ENCODE measurements at places on chromosomes 1 and 21.

DNA sequence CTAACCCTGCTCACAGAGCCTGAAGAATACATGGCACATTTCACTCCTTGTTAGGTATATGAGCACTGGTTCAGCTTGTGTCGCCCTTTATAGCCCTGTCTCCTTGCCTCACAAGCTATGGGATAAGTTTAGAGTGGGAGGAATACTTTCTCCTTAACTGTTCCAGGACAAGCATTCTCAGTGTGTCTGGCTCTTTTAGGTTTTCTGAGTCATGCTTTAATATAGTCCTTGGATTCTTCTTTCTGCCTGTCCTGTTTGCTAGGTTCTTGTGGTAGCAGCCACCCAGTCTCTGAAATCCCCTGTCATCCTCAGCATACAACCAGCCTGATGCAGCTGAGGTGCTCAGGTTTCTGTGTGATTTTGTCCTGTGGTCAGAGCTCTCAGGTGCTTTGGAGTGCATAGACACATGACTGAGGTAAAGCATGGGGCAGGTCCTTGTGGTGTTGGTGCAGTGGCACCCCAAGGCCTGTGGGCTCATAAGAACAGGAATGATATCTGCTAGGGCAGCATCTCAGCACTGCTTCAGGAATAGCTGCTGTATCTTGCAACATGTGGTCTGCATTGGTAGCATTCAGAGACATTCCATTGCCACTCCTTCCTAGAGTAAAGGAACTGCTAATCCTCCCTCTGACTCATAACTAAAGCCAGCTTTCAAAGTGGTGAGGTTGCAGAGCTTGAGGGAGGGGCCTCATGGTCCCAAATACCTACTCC is 14.2 kb upstream of the CASQ2 start:
- peak; percentile 26 for DNase-seq

DNA sequence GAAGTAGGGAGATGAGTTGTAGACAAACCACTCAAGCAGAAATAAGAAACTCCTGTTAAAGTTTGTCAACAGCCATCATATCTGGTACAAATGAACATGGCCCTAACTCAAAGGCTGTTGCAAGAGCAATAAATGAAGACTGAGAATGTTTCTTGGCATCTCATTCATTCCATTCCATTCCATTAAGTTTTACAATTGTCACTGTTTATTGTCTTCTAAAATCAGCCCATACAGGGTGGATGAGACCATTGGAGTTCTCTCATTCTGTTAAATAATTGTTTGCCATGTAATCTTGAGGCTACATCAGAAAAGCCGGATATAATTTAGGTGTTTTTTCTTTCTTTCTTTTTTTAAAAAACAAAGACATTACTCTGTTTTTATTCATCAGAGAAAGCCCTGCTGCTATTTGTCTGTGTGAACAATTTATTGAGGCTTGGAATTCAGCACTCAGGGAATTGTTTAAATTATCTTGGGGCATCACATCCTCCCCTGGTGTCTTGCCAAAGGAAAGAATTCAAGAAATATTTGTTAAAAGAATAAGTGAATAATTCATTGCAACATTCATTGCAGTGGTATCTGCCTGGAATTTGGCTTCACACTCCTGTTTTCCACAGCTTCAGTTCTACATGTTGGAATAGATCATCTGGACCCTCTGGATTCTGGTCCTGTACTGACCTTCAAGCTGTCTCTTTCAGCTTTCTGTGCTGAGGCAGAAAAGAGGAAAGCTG is 604.5 kb downstream of the PLPP3 start:
- no peak for DNase-seq

DNA sequence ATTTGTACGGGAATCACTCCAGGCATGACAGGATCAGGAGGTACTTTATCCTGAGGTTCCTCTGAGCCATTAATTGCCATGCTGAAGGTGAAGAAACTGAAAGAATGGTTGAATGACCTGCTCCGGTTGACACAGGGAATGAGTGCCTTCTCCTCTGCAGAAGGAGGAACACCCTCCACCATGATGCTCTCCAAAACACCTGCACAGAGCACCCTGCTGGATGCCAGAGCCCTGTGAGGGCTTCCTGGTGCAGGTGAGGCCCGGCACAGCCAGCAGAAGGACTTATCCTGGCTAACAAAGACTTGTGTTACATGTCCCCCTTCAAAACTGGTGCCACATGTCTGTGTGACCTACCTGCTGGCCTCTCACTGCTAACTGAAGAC is 14.3 kb upstream of the LBR start:
- DNase-seq, result no peak

DNA sequence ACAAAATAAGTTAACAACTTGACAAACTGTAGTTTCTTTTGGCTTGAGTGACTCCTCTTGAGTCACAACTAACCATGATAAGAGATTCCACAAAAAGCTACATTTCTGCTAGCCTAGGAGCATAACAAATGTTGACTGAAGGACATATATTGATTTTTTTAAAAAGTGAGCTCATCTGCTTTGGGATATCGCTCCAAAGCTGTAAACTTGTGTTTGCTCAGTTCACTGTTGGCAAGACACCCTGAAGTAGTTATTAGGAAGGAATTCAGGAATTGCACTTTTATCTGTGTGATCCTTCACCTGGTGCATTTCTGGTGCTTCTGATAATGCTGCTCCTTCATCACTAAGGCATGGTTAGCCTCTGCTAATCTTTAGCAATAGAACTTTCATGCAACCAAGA is 23.7 kb downstream of the RWDD3 start:
- DNase-seq, result no peak

DNA sequence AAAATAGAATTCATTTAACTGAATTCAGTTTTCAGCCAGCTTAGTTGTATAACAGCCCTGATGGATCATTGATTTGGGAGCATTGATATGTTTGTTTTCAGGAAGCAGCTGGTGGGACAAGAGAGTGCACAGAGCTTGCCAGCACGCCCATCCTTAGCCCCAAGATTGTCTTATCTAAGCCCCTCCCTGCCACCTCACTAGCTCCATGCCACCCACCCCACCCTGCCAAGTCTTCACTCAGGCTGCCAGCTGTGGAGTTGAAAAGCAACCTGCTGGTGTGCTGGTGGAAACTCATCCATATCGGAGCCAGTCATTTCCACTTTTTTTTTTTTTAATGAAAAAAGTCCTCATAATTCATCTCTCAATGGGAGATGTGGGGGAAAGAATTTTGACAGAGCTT is 11.8 kb downstream of the KIRREL1 start:
- DNase-seq, result no peak

GRCh38 chr21:21397464-21397863 is 399.3 kb downstream of the NCAM2 start:
- no peak for DNase-seq

DNA sequence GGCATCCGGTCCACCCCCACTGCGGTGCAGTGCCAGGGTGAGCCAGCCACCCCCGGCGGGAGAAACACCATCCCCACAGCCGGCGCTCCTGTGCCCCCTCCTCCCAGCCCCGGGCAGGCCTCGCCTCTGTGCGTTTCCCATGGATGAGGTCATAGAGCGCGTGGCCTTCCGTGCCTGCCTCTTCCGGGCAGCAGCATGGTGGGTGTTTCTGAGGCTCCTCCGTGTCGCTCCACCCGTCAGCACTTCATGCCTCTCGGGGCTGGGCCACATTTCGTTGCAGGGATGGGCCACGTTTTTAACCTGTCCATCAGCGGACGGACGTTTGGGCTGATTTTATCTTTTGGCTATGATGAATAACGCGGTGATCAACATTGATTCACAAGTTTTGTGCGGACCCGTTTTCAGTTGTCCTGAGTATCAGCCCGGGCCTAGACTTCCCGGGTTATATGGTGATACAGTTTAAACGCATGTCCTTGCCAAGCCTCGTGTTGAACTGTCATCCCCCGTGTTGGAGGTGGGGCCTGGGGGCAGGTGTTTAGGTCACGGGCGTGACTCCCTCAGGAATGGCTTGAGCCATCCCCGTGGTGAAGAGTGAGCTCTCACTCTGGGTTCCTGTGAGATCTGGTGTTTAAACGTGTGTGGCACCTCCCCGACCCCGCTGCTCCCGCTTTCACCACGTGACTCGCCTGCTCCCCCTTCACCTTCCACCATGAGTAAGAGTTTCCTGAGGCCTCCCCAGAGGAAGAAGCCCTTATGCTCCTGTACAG is 64.8 kb downstream of the SLX9 start:
- DNase-seq, result no peak

DNA sequence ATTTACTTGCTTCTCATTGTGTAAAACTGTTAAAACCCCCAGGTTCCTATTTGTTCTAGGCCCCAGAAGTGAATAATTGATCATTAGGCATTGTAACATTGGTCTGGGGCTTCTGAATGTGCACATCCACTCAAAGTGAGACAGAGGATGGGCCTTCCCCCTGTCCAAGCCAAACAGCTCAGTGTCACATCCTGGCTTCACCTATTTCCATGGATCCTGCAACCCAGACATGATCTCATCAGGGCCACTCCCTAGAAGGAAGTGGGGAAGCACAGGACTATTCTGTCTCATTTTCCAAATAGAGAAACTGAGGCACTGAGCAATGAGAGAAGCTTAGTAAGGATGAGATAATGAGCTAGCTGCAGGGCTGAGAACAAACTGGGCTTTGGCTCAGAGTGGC is 47.4 kb upstream of the TSPAN2 start:
- DNase-seq, result no peak

DNA sequence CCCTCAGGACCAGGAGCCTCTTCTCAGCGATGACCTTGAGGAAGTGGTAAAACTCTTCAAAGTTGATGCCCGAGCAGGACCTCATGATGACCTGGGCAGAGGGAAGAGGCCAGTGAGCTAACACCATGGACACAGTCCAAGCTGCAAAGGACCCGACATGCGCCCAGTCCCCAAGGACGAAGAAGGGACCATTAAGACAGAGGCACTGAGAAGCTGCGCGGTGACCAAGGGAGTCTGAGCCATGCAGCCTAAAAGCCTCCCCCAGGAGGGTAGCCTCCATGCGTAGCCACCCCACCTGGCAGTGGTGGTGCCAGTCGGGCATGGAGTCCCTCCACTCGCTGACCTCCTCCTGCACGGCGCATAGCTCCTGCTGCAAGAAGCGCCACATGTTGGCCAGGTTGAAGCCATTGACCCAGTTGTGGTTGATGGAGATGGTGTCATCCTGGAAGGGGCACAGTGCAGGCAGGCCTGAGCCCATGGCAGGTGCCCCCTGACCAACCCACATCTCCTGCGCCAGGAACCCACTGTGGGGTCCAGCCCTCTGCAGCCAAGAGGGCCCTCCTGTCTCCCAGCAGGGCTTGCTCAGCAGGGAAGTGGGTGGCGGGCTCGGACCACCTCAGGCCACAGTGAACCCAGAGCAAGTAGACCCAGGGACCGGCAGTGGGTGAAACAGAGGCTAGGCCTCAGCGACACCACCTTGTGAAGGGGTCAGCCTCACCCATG is 2.4 kb downstream of the JMJD4 start:
- DNase-seq, result no peak

DNA sequence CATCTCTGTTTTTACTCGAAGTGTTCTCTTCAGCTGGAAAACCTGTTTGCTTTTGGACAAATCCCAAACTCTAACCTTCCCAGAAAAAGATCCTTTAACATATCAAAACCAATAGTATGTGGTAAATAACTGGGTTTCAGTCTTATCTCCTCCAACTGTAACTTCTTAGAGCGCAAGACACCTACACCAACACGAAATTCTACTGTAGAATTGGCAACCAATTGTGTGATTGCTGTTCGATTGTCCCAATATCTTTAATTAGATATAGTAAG is 5.8 kb upstream of the MPZL1 start:
- DNase-seq, result no peak

DNA sequence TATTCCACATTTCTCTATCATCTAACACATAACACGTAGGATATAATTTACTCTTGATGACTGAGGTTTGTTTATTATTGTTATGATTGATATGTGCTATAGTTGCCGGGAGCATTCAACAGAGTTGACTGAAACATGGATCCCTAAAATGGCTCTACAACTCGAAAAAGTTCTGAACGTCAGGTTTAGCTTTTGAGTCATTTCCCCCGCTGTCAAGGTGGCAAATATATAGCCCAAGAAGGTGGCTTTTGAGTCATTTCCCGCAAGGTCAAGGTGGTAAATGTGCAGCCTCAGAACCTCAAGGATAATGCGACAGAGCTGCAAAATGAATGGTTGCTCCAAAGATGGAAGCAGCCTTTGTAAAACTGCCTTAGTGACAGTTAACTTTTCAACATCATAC is 104.0 kb downstream of the NIBAN1 start:
- no peak for DNase-seq

DNA sequence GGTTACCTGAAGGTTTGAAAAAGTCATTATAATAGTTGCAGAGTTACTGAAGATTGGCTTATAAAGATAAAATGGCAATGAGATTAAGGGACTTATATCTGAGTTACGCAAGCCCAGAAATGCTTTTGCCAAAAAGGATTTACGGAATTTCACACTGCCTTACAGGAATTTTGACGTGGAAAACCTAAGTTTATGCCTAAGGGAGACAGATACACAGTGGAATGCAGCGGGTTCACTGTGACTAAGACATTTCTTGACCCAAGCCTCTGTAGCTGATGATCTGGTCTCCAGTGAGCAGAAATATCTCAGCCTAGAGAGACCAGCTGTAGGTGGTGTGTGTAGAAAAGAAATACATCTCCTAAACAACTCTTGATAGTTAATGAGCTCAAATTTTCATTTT is 10.1 kb upstream of the EXO1 start:
- no peak for DNase-seq

DNA sequence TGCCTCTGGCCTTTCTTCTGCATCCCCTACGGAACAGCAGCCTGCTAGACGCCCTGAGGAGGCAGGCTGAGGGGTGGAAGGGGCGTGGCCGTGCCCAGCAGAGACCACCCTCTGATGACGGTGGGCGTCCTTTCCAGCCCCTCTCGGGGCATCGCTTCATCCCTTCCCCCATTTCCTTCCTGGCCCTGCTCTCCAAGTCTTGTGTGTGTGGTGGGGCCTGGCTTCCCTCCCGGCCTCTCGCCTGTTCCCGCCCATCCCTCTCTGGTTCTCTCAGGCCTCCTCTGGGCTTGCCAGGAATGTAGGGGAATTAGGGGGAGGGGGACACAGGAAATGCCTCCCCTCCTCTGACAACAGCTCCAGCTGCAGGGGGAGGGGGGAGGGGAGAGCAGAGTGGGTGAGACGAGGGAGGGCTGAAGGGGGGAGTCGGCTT is 51.1 kb downstream of the SKI start:
- no peak for DNase-seq

DNA sequence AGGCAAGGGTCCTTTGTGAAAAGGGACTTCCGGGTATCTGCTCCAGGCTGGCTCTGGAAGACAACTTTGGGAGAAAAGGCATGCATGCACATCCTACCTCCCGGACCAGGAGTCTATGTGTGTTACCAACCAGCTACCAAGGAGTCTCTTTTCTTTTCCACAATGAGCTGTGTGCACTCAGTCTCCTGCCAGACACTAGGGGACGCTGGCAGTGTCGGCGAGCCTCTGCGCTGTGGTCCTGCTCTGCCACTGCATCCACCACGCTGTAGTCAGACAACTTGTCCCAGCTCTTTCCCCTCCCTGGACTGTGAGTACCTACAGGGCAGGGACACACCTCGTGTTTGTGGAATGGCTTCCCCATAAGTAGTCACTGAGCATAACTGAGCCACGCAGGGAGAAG is 5.1 kb upstream of the SSR2 start:
- DNase-seq, result peak; percentile 74

GRCh38 chr1:178494569-178494971 is 2.2 kb downstream of the CLEC20A start:
- no peak for DNase-seq

- DNase-seq, result no peak
These were observed 24.9 kb downstream of the FAM163A start for GRCh38 chr1:179767996-179768395.

GRCh38 chr21:28683982-28684752 is 308.5 kb downstream of the LTN1 start:
- no peak for DNase-seq

GRCh38 chr1:118739501-118739900 is 248.6 kb downstream of the TBX15 start:
- DNase-seq, result peak; percentile 7

GRCh38 chr1:62423580-62424242 is 13.1 kb upstream of the USP1 start:
- no peak for DNase-seq

- no peak for DNase-seq
These were observed 6.9 kb upstream of the ETV3 start for GRCh38 chr1:157145076-157145475.

Measured in HAP-1 (cell line).